Activated T-helper 2 cell treated with anti-CD3 and anti-CD28 coated beads, Interferon-gamma antibody, Interleukin-2, Interleukin-4, amounts not matched to agents 10 μg/mL and 5 μg/mL and 100 μg/mL, durations not matched to agents 14 hours and 24 hours and 36 hours (primary cell): ENCODE measurements at places on chromosomes 16 and 17. TPM values are rescaled to one million over a fixed set of nuclear protein-coding genes. Genes with fewer than 3 reads are reported as not detected.

The PLA2G10 gene
- total RNA-seq, result not detected in 2 replicates

The HOXB1 gene
- not detected in 2 replicates for total RNA-seq

The HSD17B2 gene
- not detected in 2 replicates for total RNA-seq

The ASIC2 gene
- total RNA-seq, result not detected in 2 replicates

The ABCA6 gene
- total RNA-seq, result not detected in 2 replicates

The C16orf86 gene
- 1.4 and 1.8 TPM in 2 replicates for total RNA-seq

The ABCC12 gene
- not detected in 2 replicates for total RNA-seq
